ENCODE measurements at places on chromosomes 2 and 18.

- no peak for DNase-seq
Measured at GRCh38 chr18:2316751-2317696, 254.3 kb downstream of the METTL4 start.

GRCh38 chr2:128549646-128550260 is 231.1 kb upstream of the HS6ST1 start:
- DNase-seq: no peak

GRCh38 chr2:138016351-138017087 is 52.2 kb downstream of the HNMT start:
- no peak for DNase-seq

- peak; percentile 29 for DNase-seq
Measured at GRCh38 chr2:31138037-31138962, at the start of gene GALNT14. TSS of gene GALNT14 (minus strand) at chr2:31138440. CDS start at chr2:31138086, 354 bp downstream.

- DNase-seq: no peak
Measured at GRCh38 chr2:197356136-197356535, 45.6 kb upstream of the ANKRD44 start.

DNA sequence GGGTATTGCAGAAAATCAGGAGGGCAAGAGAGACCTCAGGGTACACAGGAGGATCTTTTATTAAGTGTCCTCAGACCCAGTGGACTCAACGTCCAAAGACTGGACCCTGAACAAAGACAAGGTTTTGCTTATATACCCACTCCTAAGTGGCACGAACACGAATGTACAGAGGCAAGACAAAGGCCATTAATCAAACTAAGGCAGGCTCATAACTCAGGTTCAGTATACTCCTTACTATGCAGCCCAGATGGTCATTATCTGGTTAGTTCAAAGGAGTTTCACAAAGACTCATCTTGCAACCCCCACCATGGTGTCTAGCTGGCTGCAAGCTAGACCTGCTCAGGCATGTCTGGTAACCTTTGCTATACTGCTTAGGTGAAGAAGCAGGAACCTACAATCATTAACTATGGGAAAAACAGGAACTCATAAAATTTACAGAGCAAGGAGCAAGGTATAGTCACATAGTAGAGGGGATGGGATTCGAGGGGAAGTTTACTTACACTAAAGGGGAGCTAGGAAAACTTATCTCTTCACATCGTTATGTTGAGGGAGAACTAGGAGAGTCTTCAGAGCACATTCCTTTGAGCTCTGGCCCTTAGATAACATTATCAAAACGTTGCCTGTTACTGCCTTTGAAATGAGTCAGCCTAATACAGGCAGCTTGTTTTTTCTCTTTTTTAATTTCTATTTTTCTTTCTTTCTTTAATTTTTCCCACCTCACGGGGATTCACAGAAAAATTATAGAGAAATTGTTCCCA is 33.9 kb downstream of the SLC4A3 start:
- DNase-seq: no peak

DNA sequence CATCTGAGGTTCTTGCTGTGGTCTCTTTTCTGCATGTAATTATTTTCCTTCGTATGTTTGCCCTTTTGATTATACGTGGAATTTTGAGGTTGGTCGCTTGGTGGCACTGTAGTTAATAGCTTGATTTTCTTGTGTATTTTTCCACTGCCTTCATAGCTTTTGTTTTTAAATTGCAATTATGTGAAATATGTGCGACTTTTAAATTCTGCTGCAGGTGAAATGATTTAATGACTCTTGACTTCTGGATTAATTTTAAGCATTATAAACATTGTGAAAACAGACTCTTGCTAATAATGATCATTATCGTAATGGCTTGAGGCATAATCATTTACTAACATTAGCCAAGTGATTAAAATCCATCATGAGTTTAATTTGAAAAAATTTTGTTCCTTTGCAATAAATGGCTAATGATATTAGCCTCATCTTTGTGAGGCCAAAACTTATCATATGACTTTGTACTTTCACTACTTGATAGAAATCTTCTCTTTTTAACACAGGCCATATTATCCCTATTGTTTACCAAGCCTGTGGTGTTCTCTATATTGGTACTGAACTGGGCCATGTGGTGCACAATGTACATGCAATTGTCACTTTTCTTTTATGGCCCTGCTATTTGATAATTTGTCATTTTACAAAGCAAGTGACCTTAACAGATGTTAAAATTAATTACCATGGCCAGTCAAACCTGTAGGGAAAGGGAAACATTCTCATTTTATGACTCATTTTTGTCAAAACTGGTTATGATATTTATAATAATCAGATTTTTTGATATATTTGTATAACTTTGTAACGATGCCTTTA is 62.8 kb upstream of the NEUROD1 start:
- no peak for DNase-seq

DNA sequence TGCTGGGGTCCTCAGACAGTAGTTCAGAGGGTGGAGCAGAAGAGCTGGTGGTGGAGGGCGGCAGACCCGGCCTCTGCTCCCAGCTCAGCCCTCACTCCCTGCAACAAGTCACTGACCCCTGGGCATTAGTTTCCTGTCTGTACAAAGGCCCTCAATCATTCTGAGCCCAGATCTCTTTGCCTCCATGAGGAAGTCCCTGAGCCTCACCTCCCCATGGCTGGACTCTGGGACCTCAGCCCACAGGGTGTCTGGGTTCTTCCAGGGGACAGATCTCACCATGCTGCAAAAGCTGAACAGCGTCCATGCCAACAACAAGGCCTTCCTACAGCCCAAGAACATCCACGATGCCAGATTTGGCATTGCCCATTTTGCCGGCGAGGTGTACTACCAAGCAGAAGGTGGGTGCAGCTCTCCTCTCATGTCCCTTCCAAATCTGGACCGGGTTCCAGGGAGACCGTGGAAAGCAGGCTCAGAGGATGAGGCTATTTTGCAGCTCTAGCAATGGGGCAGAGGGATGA is 49.1 kb downstream of the MYO7B start:
- DNase-seq: no peak

- no peak for DNase-seq
Measured at GRCh38 chr18:48079885-48080284, 149.4 kb upstream of the SMAD2 start.

- no peak for DNase-seq
Measured at GRCh38 chr2:202780514-202781021, 91.0 kb downstream of the ICA1L start.

GRCh38 chr2:30303095-30303494 is 71.8 kb downstream of the LBH start:
- no peak for DNase-seq

DNA sequence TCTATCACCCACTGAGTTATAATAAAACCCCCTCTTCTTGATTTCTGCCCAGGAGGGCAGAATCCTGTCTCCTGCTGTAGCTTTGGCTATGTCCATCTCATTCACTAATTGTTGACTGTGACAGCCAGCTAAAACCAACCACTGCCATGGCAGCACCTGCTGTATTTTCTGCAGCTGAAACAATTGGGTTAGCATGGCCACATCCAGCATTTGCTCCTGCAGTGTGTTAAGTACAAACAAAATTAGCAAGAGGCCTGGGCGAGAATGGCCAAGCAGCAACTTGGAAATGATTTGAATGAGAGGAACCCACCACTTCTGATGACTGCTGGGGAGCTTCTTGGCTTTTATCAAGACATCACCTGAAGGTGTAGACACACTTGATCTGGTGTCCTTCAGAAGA is 89.4 kb upstream of the LRRTM1 start:
- DNase-seq: no peak

DNA sequence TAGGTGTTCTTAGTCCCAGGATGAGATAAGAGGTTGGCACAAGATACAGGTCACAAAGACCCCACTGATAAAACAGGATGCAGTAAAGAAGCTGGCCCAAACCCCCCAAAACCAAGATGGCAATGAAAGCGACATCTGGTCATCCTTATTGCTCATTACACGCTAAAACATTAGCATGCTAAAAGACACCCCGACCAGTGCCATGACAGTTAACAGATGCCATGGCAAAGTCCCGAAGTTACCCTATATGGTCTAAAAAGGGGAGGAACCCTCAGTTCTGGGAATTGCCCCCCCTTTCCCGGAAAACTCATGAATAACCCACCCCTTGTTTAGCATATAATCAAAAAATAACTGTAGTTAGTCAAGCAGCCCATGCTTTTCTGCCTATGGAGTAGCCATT is 251.1 kb downstream of the SLC4A3 start:
- DNase-seq: no peak

GRCh38 chr2:20766798-20767644 is 55.9 kb downstream of the LDAH start:
- no peak for DNase-seq

DNA sequence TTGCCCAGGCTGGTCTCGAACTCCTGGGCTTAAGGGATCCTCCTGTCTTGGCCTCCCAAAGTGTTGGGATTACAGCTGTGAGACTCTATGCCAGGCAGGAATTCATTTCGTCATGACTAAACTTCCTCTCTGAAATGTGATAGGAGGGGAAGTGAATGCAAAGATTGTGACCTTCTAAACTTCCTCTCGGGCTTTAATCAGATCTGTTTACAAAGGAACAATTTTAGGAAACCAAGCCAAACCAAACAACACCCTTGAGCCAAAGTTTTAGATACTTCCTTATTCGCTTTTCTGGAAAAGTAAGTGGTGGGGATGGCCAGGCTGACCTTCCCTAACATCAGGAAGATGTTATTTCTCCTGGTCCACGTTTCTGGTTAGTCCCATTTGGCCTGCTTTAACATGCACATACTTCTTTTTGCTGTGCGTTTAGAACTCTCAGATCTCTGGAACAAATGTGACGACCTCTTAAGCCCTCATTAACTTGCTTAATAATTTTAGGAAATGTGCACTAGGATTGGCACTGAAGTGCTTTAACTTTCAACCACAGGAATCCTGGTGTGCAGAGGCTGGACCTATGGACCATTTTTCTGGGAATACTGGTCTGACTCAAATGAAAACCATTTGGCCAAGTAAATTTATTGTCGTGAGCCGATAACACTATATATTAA is 33.2 kb upstream of the YES1 start:
- no peak for DNase-seq

DNA sequence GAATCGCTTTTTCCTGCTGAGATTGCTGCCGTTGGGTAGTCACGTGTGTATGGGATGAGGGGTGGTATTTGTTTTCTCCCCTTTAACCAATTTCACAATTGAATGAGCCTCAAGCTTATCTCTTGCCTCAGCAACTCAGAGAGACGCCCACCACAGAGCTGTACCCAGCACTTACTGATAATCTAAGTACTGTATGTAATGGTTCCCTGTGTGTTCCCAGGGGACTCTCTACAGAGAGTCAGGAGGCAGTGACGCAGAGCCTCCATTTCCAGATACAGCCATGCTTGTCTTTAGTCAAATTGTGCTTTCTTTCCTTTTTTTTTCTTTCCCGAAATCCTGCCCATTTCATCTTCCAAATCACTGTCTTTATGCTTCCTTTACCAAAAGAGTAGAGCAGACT is 1102.1 kb upstream of the KLHL29 start:
- DNase-seq: no peak

DNA sequence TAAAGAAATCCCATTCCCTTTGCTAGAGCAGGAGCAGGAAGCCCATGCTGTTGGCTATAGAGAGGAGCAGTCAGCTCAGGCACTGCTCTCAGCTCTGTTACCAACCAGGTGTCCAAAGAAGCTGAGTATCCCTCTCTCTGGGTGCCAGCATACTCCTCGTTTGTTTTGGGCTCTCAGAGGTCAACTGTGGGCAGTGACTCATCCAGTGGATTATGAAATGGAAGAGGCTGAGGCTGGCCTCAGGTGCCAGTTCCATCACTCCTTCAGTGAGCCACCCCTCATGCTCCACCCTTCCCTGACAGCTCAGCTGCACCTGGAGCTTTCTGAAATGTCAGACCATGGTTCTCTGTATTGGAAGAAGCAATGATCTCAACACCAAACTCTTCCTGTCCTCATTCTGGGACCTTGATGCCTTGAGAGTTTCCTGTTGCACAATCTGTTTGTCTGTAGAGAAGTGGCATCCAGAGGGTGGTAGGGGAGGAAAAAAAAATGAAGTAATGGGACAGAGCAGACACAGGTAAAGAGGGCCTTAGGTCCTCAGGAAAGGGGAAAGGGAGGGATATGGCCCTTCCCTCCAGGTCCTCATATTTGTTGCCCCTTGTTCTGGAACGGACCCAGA is 31.2 kb upstream of the EN1 start:
- no peak for DNase-seq

DNA sequence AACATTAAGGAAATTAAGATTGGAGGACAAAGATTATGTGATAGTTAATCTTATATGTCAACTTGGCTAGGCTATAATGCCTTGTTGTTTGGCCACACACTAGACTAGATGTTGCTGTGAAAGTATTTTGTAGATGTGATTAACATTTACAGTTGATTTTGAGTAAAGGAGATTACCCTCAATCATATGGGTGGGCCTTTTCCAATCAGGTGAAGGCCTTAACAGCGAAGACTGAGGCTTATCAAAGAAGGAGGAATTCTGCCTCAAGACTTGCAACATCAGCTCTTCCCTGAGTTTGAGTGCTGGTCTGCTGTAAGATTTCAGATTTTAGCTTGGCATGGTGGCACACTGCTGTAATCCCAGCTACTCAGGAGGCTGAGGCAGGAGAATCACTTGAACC is 250.3 kb downstream of the CDH20 start:
- DNase-seq: no peak

- no peak for DNase-seq
Measured at GRCh38 chr2:86315084-86315483, 22.3 kb downstream of the REEP1 start.

- DNase-seq: no peak
Measured at GRCh38 chr18:36623681-36624190, 205.1 kb downstream of the TPGS2 start.

DNA sequence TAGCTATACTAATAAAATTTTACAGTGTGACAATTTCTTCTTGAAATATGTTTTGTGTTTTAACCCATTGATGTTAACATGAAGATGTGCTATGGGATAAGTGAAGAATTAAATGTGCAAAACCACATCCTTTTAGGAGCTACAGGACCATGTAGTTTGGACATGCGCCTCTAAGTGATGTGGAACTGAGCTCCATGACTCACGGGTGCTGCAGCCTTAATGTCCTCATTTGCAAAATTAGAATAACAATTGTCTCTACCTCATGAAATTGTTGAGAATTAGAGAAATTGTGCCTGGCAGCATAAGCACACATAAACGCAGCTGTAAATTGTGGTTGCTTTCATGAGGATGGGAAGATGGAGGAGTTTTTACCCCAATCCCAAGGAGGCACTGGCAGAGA is 31.6 kb upstream of the TPO start:
- no peak for DNase-seq

- no peak for DNase-seq
Measured at GRCh38 chr2:240864475-240864874, 4.1 kb upstream of the AGXT start.

DNA sequence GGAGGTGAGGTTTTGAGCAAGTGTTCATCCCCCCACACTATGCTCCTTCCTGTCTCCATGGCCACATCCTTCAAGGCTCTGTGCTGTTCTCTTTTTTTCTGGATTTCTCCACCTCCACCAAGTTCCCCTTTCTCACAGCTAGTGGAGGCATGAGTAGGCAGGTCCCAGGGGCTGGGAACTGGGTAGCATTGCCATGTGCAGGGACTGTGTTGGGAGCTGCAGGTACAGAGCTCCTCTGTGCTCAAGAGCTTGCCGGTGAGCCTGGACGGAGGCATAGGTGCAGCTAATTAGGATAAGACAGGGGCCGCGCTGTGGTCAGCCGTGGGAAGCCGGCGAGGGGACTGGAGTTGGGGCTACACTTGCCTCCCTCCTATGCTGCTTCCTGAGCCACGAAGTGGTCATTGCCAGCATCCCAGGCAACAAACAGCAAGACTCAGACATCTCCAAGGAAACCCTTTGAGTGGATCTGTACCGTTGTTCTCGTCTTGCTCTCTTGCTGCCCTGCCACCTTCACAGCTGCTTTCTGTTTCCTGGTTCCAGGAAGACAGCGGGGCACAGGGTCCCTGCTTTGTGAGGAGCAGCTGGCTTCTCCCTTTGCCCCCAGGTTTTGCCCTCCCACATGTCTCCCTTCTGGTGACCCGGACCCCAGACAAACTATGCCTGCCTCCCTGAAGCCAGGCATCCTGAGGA is 36.9 kb downstream of the ATOH8 start:
- no peak for DNase-seq

Data from substantia nigra (tissue), 51 donors.